Stomach (tissue), 19 donors: ENCODE measurements at places on chromosomes 7 and 10. TPM values are rescaled to one million over a fixed set of nuclear protein-coding genes. Genes with fewer than 3 reads are reported as not detected.

GRCh38 chr10:121615435-121615793 lies 17.2 kb upstream of the FGFR2 start:
- peak; percentile 82 for DNase-seq
- H3K27ac ChIP-seq, result no peak overlapping the region
- H3K36me3 ChIP-seq, result no peaks in the 10 kb centered on the region
- H3K4me3 ChIP-seq, result no peak overlapping the region

DNA sequence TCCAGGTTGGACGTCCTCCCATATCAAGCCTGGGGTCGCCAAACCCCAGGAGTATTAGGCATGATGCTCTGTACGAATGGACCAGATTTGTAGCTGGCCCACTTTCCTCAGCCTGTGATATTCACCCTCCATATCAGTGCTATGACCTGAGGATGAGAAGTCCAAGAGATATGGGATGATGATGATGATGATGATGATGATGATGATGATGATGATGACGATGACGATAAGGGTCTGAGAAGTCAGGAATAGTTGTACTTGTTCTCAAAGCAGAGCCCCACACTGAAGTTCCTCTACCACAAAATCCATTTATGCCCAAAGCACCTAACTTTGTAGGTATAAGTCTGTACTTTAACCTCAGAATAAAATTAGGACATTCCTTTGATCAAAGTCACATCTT lies 50.7 kb downstream of the AMPH start:
- H3K4me3 ChIP-seq, result no peak overlapping the region
- H3K36me3 ChIP-seq, result no peaks in the 10 kb centered on the region
- no peaks in the 10 kb centered on the region for H3K4me1 ChIP-seq
- no peaks in the 10 kb centered on the region for H3K27me3 ChIP-seq
- H3K27ac ChIP-seq, result no peak overlapping the region

GRCh38 chr10:108303149-108303548 lies 1138.6 kb upstream of the SORCS1 start:
- no peaks in the 10 kb centered on the region for H3K4me1 ChIP-seq
- no peaks in the 10 kb centered on the region for H3K36me3 ChIP-seq
- no peak overlapping the region for H3K27ac ChIP-seq
- H3K4me3 ChIP-seq, result no peak overlapping the region
- H3K27me3 ChIP-seq, result no peaks in the 10 kb centered on the region
- no peak for DNase-seq

GRCh38 chr10:48653944-48654698 lies 30.6 kb upstream of the WDFY4 start:
- no peak for DNase-seq
- no peak overlapping the region for H3K27ac ChIP-seq
- no peaks in the 10 kb centered on the region for H3K36me3 ChIP-seq
- H3K4me3 ChIP-seq, result no peak overlapping the region
- H3K4me1 ChIP-seq, result peaks cover 13% of the 10 kb centered on the region
- peaks cover 25% of the 10 kb centered on the region for H3K27me3 ChIP-seq

DNA sequence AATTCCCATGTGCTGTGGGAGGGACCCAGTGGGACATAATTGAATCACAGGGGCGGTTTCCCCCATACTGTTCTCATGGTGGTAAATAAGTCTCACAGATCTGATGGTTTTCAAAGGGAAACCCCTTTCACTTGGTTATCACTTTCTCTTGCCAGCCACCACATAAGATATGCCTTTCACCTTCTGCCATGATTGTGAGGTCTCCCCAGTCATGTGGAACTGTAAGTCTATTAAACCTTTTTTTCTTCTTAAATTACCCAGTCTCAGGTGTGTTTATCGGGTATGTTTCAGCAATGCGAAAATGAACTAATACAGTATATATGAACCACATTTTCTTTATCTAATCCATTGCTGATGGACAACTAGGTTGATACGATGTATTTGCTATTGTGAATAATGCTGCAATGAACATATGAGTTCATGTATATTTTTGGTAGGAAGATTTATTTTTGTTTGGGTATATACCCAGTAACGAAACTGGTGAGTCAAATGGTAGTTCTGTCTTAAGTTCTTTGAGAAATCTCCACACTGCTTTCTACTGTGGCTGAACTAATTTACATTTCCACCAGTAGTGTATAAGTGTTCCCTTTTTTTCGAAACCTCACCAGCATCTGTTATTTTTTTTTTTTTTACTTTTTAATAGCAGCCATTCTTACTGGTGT lies 70.0 kb upstream of the HGF start:
- H3K36me3 ChIP-seq, result no peaks in the 10 kb centered on the region
- H3K4me1 ChIP-seq, result no peaks in the 10 kb centered on the region
- H3K27me3 ChIP-seq, result no peaks in the 10 kb centered on the region

GRCh38 chr10:16646181-16647059 lies 124.7 kb upstream of the C1QL3 start:
- H3K4me3 ChIP-seq, result no peak overlapping the region
- peaks cover 6% of the 10 kb centered on the region for H3K4me1 ChIP-seq
- no peaks in the 10 kb centered on the region for H3K36me3 ChIP-seq
- no peak for DNase-seq
- no peaks in the 10 kb centered on the region for H3K27me3 ChIP-seq
- no peak overlapping the region for H3K27ac ChIP-seq

GRCh38 chr10:35739998-35740397 lies 97.9 kb upstream of the FZD8 start:
- H3K4me3 ChIP-seq, result no peak overlapping the region
- no peaks in the 10 kb centered on the region for H3K27me3 ChIP-seq
- H3K4me1 ChIP-seq, result no peaks in the 10 kb centered on the region
- no peak for DNase-seq
- H3K36me3 ChIP-seq, result no peaks in the 10 kb centered on the region

- no peak overlapping the region for H3K27ac ChIP-seq
- peak; percentile 34 for DNase-seq
- H3K4me1 ChIP-seq, result no peaks in the 10 kb centered on the region
- no peaks in the 10 kb centered on the region for H3K36me3 ChIP-seq
- H3K4me3 ChIP-seq, result no peak overlapping the region
These were observed 123.8 kb downstream of the ADRA2A start for GRCh38 chr10:111200505-111201186.

GRCh38 chr10:69965919-69966662 lies 86.6 kb upstream of the MACROH2A2 start:
- DNase-seq, result peak; percentile 19
- no peaks in the 10 kb centered on the region for H3K36me3 ChIP-seq
- H3K27ac ChIP-seq, result no peak overlapping the region

DNA sequence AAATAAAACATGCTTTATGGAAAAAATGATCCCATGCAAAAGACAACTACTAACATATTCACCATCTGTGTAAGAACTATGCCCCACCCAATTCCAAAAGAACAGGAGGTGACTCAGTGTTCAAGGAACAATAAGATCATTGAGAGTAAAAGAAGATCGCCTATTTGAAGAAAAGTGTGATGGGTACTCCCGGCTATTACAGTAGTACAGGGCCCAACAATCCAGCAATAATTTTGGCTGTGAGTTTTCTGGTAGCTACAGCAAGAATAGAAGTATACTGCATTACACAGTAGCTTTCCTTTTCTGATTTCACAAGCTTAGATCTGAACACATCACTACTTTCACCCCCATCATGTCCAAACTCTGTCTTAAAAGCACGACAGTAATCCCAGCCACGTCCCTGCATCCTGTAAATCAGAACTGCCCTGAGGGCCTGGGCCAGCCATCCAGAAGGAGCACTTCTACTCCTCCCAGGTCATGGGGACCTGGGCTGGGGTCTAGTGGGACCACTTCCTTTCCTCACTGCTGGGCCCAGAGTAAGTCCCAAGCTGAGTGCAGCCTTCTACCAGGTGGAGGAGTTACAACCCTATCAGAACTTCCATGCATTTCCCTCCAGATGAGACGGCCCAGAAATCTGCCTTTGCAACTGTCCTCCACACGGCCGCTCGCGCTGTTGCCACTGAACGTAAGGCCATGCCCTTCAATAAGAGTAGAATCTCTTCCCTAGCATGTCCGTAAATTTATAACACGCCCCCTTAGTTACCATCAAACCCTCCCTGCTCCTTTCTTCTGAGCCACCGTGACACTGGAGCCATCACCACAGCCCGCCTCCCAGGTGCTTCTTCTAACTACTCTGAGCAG lies 7.9 kb downstream of the ESYT2 start:
- no peaks in the 10 kb centered on the region for H3K27me3 ChIP-seq
- peaks cover 86% of the 10 kb centered on the region for H3K4me1 ChIP-seq
- H3K27ac ChIP-seq, result peak overlapping the region; percentile 93

- DNase-seq, result no peak
- no peaks in the 10 kb centered on the region for H3K36me3 ChIP-seq
- no peaks in the 10 kb centered on the region for H3K4me1 ChIP-seq
- H3K27ac ChIP-seq, result no peak overlapping the region
- H3K27me3 ChIP-seq, result no peaks in the 10 kb centered on the region
- H3K4me3 ChIP-seq, result no peak overlapping the region
These were observed 564.1 kb upstream of the KCND2 start for GRCh38 chr7:119708891-119709290.

GRCh38 chr10:50615658-50616057 lies 8.1 kb downstream of the SGMS1 start:
- H3K36me3 ChIP-seq, result no peaks in the 10 kb centered on the region
- H3K4me3 ChIP-seq, result no peak overlapping the region
- H3K4me1 ChIP-seq, result peaks cover 31% of the 10 kb centered on the region
- no peak overlapping the region for H3K27ac ChIP-seq
- H3K27me3 ChIP-seq, result no peaks in the 10 kb centered on the region
- DNase-seq, result no peak

DNA sequence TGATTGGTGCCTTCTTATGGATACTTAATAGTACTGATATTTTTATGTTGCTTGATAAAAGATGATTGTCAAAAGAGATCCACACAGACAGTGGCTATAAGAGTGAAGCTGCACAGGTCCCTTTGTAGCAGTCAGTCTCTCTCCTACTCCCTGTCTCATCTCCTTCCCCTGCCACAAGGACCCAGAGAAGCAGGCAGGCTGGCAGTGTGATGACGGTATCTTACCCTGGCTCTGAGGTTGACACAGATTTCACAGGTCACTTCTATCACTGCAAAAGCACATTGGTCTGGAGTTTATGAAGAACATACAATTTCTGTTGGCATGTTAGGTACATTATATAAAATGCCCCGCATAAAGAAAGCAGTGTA lies 64.4 kb upstream of the AHR start:
- no peak for DNase-seq
- H3K27me3 ChIP-seq, result no peaks in the 10 kb centered on the region
- H3K27ac ChIP-seq, result no peak overlapping the region
- no peak overlapping the region for H3K4me3 ChIP-seq

DNA sequence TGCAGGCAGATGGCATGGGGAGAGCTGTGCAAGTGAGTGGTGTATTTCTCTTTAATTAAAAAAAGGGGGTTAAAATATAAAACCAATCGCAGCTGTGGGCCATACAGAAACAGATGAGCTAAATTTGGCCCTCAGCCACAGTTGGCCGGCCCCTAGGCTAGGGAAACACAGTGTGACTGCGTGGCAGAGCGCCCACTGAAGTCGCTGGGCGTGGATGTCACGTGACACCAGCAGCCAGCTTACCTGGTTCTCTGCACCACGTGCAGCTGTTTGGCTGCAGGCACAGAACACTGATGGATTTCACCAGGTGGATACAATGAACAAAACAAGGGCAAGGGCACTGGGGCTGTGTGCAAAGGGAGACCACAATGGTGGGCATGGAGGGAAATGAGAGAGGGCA lies 119.3 kb upstream of the ZNF746 start:
- no peaks in the 10 kb centered on the region for H3K27me3 ChIP-seq
- H3K4me3 ChIP-seq, result no peak overlapping the region
- peaks cover 96% of the 10 kb centered on the region for H3K36me3 ChIP-seq
- H3K4me1 ChIP-seq, result peaks cover 3% of the 10 kb centered on the region
- no peak overlapping the region for H3K27ac ChIP-seq
- no peak for DNase-seq

DNA sequence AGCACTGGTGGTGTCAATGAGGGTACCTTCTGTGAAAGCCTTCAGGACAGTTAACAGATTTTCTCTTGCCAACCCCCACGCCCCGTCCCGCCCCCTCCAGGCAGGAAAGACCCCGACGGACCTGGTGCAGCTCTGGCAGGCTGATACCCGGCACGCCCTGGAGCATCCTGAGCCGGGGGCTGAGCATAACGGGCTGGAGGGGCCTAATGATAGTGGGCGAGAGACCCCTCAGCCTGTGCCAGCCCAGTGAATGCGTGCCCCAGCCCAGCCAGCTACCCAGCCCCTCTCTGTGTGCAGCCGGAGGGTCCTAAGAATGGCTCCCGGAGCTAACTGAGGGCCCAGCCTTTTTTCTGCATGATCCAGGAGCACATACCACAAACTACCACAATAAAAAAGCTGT lies 713 bp upstream of the HOGA1 start:
- no peaks in the 10 kb centered on the region for H3K4me1 ChIP-seq
- H3K4me3 ChIP-seq, result no peak overlapping the region
- no peak for DNase-seq
- H3K27me3 ChIP-seq, result no peaks in the 10 kb centered on the region

- peak; percentile 26 for DNase-seq
- no peaks in the 10 kb centered on the region for H3K27me3 ChIP-seq
- no peaks in the 10 kb centered on the region for H3K4me1 ChIP-seq
- H3K4me3 ChIP-seq, result no peak overlapping the region
- H3K36me3 ChIP-seq, result no peaks in the 10 kb centered on the region
These were observed 32.8 kb downstream of the MYO3A start for GRCh38 chr10:25966844-25967243.

- H3K27ac ChIP-seq, result peak overlapping the region; percentile 75
- H3K4me1 ChIP-seq, result peaks cover 56% of the 10 kb centered on the region
- H3K4me3 ChIP-seq, result no peak overlapping the region
- no peaks in the 10 kb centered on the region for H3K27me3 ChIP-seq
These were observed 68.3 kb downstream of the PRKAG2 start for GRCh38 chr7:151808400-151809145.

DNA sequence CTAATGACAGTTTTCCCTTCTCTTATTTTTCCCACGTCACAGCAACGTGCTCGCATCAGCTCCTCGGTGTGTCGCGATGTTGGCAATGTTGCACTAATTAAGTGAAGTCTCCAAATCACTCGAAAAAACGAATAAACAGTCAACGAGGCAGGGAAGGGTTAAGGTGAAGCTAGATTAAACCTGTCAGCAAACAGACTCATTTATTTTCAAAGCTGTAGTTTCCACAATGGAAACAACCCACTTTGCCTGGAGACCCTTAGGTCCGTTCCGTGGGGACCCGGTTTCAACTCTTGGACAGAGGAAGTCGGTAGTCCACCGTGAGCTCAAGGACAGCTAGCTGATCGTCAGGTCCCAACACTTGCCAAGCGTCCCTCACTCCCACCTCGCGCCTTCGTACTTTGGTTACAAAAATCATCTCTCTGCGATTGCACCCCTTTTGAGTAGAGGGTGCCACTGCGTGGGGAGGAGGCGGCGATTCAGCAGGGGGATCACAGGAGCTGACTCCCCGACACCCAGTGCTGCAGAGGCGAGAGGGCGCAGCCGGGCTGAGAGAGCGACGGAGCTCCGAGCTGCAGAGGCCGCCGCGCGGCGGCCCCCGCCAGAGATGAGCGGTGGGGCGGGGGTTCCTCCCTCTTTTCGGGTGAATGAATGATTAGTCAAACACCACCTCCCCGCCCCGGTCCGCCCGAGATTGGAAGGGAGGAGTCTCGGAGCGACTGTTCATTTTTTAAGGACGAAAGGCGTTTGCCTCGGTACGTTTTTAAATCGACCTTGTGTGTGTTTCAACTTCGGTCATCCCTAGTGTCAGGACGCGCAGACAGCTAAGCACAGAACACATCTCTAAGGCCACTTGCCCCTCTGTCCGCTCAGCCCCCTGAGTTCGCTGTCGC lies 1.3 kb upstream of the BMPER start:
- no peaks in the 10 kb centered on the region for H3K36me3 ChIP-seq
- peak overlapping the region; percentile 85 for H3K27ac ChIP-seq
- no peak for DNase-seq
- peak overlapping the region; percentile 70 for H3K4me3 ChIP-seq
- peaks cover 25% of the 10 kb centered on the region for H3K27me3 ChIP-seq

GRCh38 chr10:75065076-75065475 lies 46.4 kb upstream of the SAMD8 start:
- no peaks in the 10 kb centered on the region for H3K27me3 ChIP-seq
- no peak overlapping the region for H3K27ac ChIP-seq

The ERVW-1 gene
- total RNA-seq, result 0.18 TPM

The NPSR1 gene
- not detected for total RNA-seq

The LIPJ gene
- total RNA-seq, result not detected

The CNNM1 gene
- total RNA-seq, result under 0.01 TPM

The RELN gene
- 14.3 TPM for total RNA-seq

The FFAR4 gene
- total RNA-seq, result 1.7 TPM
